B cell (primary cell): ENCODE measurements at places on chromosomes 4 and X. TPM values are rescaled to one million over a fixed set of nuclear protein-coding genes. Genes with fewer than 3 reads are reported as not detected.

The ARMCX1 gene
- 0.17 TPM in 2 replicates for total RNA-seq

The SLC10A4 gene
- 0.25 and 0.49 TPM in 2 replicates for total RNA-seq

The TLR8 gene
- 0.29 and 0.39 TPM in 2 replicates for total RNA-seq

The SYNPO2 gene
- 0.10 and 0.20 TPM in 2 replicates for total RNA-seq

The F8A1 gene
- total RNA-seq: 35.8 and 39.1 TPM in 2 replicates

The PRSS48 gene
- not detected in 2 replicates for total RNA-seq

The FGF16 gene
- not detected in 2 replicates for total RNA-seq

DNA sequence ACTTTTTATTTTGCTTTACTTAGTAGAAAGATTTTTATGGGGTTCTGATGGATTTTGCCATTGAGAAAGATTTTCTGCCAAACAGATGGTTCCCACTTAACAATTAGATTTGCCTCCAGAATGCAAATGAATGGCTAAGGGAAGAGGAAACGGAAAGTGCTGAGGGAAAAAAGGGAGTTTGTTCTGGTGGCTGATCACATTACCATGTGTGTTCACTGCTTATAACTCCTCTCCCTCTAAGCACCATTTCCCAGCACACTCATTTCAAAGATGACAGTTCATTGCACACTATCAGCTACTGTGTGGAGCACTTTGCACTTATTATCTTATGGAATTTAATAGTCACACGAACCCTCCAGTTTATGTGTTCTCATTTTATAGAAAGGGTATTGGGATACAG lies 68.0 kb upstream of the GRID2 start:
- no peak overlapping the region for H3K27ac ChIP-seq
- no peak overlapping the region for H3K4me3 ChIP-seq
- no peak for DNase-seq
- H3K4me1 ChIP-seq: no peaks in the 10 kb centered on the region

DNA sequence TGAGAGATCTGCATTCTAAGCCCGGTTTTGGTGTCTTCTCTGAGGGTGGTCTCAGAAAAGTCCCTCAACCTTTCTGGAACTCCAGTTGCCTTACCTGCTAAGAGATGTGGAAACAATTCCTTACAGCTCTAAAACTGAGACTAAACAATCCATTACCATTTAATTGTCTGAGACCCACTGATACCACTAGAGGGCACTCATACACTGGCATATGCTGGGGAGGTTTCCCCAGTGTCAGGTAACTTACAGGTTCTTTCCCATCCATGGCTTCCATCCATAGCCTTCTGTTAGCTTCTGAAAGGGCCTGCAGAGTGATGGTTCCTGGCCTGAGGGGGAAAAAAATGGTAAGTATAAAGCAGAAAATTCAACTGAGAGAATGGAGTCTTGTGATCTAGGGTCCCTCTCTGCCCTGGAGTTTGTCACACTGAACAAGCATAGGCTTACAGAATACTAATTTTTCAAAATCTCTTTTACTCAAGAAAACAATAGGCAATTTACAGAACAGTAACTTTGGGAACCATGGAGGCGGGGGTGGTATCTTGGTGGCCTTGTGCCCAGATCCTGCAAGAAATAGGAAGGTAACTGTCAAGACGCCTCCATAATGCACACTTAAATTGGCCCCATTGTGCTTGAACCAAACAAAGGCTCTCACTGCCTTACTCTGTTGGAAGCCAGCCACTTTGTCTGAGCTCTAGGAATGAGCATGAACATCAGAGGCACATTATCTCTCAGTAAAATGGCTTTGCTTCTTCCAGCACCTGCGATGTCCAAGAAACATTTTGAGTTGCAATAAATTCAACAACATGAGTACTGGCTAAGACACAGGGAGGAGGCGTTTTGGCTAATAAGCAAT lies 236.1 kb downstream of the OPHN1 start:
- H3K27me3 ChIP-seq: no peaks in the 10 kb centered on the region
- H3K4me3 ChIP-seq: no peak overlapping the region
- no peaks in the 10 kb centered on the region for H3K4me1 ChIP-seq
- no peaks in the 10 kb centered on the region for H3K36me3 ChIP-seq
- DNase-seq: peak; percentile 19
- no peak overlapping the region for H3K27ac ChIP-seq

- peaks cover 18% of the 10 kb centered on the region for H3K4me1 ChIP-seq
- H3K27me3 ChIP-seq: peaks cover 35% of the 10 kb centered on the region
- H3K4me3 ChIP-seq: no peak overlapping the region
- DNase-seq: peak; percentile 3
Observed at GRCh38 chr4:121070696-121071639, 1.4 kb downstream of the NDNF start.

DNA sequence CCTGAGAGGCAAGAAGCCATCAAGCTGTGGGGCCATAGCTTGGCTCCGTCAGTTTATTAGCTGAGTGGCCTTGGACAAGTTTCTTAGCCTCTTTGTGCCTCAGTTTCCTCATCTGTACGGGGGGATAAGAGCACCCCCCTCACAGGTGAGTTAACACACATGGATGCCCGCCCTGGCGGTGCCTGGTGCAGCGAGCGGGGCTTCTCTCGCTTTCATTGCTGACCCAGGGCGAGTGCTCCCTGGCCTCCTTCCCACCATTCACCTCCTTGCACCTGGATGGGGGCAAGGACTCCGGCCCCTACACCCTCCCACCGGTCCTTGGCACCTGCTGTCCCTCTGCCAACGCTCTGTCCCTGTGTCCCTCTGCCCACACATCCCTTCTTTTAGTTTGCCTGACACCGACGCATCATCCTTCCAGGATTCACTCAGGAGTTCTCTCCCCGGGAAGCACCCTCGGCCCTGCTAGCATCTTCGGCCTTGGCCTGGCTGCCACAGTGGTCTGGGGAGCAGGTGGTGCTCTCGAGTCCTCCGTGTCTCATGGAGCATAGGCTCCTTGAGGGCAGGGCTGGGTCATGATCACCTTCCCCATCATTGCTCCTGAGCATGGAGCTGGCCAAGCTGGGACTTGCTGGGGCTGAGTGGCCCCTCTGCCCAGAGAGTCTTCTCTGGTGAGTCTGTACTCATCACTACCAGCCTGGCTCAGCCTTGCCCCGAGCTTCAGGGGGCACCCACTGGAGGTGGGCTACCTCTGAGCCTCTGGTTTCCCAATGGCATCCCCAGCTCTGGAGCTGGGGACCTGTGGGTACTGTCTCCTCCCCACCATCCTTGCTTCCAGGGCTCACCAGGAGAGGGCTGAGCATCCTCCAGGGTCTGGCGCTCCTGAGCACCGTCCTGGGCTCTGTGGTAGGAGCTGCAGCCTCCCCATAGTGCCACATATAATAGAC lies 53.8 kb upstream of the SORCS2 start:
- H3K4me3 ChIP-seq: no peak overlapping the region
- no peaks in the 10 kb centered on the region for H3K36me3 ChIP-seq
- H3K27me3 ChIP-seq: no peaks in the 10 kb centered on the region
- no peak overlapping the region for H3K27ac ChIP-seq
- no peak for DNase-seq

DNA sequence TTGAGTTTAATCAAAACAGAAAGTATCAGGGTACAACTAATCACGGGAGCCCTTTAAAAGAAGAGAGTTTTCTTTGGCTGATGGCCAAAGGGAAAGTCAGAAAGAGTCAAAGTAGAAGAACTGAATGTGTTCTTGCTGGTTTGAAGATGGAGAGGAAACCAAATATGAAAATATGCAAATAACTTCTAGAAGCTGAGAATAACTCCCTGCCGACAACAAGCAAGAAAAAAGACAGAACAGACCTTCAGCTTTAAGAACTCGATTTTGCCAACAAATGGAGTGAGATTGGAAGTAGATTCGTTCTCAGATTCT lies 903.8 kb downstream of the STIM2 start:
- H3K27me3 ChIP-seq: no peaks in the 10 kb centered on the region
- no peaks in the 10 kb centered on the region for H3K36me3 ChIP-seq
- H3K4me3 ChIP-seq: no peak overlapping the region
- no peak overlapping the region for H3K27ac ChIP-seq

- H3K27ac ChIP-seq: no peak overlapping the region
- peaks cover 14% of the 10 kb centered on the region for H3K4me1 ChIP-seq
- no peaks in the 10 kb centered on the region for H3K36me3 ChIP-seq
- no peak for DNase-seq
Observed at GRCh38 chrX:107684956-107685385, 56.7 kb downstream of the PRPS1 start.

DNA sequence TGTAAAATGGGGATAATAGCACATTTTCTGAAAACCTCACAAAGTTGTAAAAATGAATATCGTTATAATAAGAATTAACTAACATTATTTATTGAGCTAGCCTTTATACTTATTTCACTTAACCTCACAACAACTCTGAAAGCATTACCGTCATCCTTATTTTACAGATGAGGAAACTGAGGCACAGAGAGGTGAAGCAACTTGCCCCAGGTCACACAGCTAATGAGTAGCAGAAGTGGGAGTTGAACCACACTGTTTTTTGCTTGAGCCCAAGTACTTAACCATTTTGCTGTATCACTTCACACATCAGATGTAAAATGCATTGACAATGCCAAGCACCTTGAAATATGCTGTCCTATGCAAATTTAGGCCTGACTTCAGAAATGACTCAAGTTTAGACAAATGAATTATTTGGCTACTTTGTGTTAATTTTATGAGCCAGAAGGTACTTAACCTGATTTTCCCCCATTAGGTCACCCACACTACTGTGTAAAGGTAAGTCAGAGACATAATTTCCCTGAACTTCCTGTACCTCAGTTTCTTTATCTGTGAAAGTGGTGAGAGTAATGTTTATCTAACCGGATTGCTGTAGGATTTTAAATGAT lies 23.1 kb downstream of the CD40LG start:
- H3K4me3 ChIP-seq: no peak overlapping the region
- H3K27me3 ChIP-seq: no peaks in the 10 kb centered on the region
- peaks cover 5% of the 10 kb centered on the region for H3K36me3 ChIP-seq
- no peak for DNase-seq
- no peak overlapping the region for H3K27ac ChIP-seq

GRCh38 chr4:150248181-150248580 lies 169.9 kb downstream of the DCLK2 start:
- H3K4me3 ChIP-seq: no peak overlapping the region
- no peak for DNase-seq
- H3K27ac ChIP-seq: no peak overlapping the region
- no peaks in the 10 kb centered on the region for H3K4me1 ChIP-seq
- H3K27me3 ChIP-seq: no peaks in the 10 kb centered on the region

- no peaks in the 10 kb centered on the region for H3K36me3 ChIP-seq
- H3K27ac ChIP-seq: no peak overlapping the region
- no peaks in the 10 kb centered on the region for H3K4me1 ChIP-seq
- H3K4me3 ChIP-seq: no peak overlapping the region
- no peaks in the 10 kb centered on the region for H3K27me3 ChIP-seq
- no peak for DNase-seq
Observed at GRCh38 chrX:14934423-14934822, 61.2 kb downstream of the MOSPD2 start.

GRCh38 chr4:84965553-84966381 lies 723 bp downstream of the WDFY3 start:
- H3K4me1 ChIP-seq: peaks cover 20% of the 10 kb centered on the region
- DNase-seq: peak; percentile 7

DNA sequence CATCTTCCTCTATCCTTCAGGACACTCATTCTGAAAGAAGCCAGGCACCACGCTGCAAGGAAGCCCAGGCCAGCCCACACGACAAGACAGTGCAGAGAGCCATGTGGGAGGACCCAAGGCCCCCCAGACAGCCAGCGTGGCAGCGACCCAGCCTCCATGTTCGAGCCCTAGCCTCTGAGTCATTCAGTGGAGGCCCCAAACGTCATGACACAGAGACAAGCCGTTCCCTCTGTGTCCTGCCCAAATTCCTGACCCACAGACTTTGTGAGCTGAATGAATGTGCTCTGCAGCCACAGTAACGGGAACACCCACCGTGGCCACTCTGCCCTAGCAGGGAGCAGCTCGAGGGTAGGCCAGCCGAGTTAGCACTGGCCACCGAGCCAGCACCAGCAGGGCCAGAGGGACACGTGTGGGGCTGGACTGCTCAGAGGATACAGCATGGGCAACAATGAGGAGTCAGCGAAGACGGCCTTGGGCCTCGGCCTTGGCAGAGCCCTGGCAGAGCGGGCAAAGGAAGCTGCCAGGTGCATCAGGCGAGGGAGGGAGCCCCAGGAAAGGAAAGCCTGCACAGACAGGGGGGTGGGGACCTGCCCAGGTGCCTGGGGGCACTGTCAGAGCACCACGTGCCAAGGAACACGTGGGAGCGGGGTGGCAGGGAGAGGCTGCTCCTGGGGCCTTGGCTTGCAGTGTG lies 8.6 kb downstream of the BLOC1S4 start:
- H3K36me3 ChIP-seq: no peaks in the 10 kb centered on the region
- DNase-seq: no peak
- peaks cover 10% of the 10 kb centered on the region for H3K4me1 ChIP-seq
- no peak overlapping the region for H3K27ac ChIP-seq
- no peaks in the 10 kb centered on the region for H3K27me3 ChIP-seq
- no peak overlapping the region for H3K4me3 ChIP-seq

- no peak overlapping the region for H3K4me3 ChIP-seq
- no peak overlapping the region for H3K27ac ChIP-seq
- H3K4me1 ChIP-seq: no peaks in the 10 kb centered on the region
- H3K36me3 ChIP-seq: no peaks in the 10 kb centered on the region
Observed at GRCh38 chrX:66756717-66757116, 117.8 kb upstream of the EDA2R start.

DNA sequence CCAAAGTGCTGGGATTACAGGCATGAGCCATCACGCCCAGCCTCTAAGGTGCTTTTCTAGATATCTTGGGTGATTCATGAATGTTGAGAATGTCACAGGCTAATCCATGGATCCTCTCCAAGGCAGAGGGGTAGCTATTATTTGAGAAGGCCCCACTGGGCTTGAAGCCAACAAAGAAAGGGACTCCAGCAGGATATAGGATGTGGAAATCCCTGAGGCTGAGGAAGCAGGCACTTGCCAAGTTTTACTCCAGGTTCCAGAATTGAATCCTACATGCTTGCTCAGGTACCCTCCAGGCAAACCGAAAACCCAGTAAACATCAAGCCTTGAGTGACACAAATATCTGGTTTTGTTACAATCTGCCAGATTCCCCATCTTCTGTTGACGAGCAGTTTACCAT lies 15.8 kb downstream of the NLGN3 start:
- no peak overlapping the region for H3K27ac ChIP-seq
- peaks cover 2% of the 10 kb centered on the region for H3K36me3 ChIP-seq
- H3K27me3 ChIP-seq: no peaks in the 10 kb centered on the region
- no peaks in the 10 kb centered on the region for H3K4me1 ChIP-seq
